ENCODE measurements at places on chromosomes 13 and 19. TPM values are rescaled to one million over a fixed set of nuclear protein-coding genes. Genes with fewer than 3 reads are reported as not detected.

- DNase-seq, result peak; percentile 45
Measured at GRCh38 chr13:110714797-110715394, 1.4 kb downstream of the ING1 start.

- DNase-seq, result no peak
Measured at GRCh38 chr13:39968646-39969475, 313.4 kb downstream of the COG6 start.

DNA sequence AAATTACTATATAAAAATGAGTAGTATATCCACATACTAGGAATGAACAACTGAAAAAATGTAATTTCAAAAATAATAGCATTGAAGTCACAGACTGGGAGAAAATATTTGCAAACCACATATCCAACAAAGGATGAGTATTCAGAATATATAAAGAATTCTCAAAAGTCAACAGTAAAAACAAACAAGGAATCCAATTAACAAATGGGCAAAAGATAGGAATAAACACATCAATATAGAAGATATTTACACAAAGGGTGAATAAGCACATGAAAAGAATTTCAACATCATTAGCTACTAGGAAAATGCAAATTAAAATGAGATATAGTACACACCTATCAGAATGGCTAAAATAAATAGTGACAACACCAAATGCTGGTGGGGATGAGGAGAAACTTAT, 37.0 kb downstream of the MYCBP2 start:
- DNase-seq, result no peak

DNA sequence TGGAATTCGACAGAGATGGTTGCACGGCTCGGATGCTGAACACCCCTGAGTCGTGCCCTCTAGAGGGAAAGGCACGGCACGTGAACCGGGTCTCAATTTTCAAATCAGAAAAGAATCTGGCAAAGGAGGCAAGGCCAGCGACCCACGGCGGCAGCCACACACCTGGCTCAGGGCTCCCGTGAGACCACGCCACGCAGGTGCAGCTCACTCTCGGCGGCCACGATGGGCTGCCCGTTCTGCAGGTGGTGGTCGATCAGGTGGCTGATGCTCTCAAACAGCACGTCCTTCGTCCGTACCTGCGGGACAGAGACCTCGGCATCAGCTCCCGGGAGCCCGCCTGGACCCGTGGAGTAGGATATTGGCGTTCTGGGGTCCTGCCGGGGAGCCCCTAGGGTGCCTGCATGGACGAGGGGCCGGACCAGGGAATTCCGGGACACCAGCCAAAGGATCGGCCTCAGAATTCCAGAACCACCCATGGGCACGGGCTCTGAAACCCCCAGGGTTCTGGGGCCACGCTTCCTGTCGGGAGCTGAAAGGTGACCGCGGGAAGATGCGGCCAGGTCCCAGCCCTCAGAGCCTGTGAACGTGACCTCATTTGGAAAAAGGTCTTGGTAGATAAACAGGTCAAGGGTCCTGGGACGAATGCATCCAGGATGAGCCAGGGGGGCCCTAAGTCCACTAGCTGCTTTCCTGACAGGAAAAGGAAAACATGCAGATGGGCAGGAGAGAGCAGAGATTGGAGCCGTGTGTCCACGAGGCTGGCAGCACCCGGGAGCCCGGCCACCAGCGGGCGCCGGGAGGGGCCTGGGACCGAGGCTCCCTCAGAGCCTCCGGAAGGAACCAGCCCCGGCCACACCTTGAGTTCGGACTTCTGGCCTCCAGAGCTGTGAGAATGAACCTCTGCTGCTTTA, 10.1 kb upstream of the C2CD4C start:
- DNase-seq, result peak; percentile 45

- no peak for DNase-seq
Measured at GRCh38 chr19:48493718-48494401, 17.8 kb downstream of the LMTK3 start.

The NCCRP1 gene
- polyA plus RNA-seq, result not detected

DNA sequence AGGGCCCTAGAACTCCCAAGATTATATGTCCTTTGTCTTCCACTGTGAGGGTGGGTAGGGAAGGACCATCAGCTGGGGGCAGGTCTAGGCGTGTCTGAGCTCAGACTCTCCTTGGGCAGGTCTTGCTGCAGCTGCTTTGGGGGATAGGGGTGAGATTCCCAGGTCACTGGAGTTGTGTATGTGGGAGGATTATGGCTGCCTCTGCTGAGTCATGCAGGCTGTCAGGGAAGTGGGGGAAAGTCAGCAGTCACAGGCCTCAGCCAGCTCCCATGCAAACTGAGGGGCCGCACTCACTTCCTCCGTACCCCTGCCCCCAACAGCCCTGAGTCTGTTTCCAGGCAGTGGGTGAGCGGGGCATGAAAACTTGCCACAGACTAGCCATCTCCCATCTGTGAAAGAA, 600.8 kb downstream of the DIAPH3 start:
- no peak for DNase-seq

- no peak for DNase-seq
Measured at GRCh38 chr19:791567-792305, 5.5 kb upstream of the PTBP1 start.

The FXYD7 gene
- polyA plus RNA-seq, result 3.7 TPM

DNA sequence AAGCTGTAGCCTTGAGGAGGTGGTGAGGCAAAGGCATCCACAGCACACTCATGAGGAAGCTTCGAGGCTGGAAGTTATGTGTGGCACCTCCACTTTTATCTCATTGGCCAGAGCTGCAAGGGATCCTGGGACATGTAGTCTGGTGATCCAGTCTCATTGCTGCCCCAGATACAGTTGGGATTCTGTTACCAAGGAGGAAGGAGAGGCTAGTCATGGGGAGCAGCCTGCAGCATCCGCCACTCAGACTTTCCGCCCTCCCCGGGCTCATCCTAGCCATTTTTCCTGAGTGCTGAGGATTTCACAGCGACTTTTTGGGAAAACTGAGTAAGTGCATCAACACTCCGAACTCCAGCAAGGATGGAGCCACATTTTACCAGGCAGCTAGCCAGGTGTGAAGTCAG, 74.4 kb downstream of the DPF1 start:
- DNase-seq, result no peak

DNA sequence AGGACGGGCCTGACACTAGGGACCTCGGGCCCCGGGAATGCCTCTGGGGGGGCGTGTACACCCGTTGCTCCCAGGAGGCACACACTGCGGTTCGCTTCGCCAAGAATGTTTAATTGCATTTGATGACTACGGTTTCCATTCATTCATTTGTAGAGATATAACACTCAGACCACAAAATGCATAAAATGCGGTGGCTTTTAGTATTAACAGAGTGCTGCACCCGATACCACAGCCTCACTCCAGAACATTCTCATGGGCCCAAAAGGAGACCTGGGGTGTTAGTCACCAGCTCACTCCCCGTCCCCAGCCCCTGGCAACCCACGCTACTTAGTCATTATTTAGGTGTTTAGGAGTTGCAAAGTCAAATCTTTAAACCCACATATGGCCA, 21.8 kb downstream of the HCN2 start:
- DNase-seq, result no peak

DNA sequence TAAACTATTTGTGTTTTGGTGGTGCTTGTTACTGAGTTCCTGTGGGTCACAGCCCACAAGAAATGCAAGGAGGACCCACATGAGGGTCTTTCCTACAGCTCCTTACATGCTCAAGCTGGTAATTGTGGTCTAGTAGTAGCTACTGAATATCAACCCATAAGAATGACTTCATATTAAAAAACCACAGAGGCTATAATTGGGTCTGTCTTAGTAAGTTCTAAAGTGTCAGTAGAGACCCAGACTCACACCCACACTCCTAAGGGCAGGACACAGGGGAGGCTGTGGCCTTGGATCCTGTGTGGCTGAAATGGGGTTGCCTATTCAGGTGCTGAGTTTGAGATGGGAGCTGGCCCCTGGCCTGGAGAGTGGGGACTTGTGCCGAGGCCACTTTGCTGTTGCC, 19.6 kb downstream of the TFDP1 start:
- DNase-seq, result no peak

GRCh38 chr19:56603829-56604228, 8.7 kb downstream of the ZNF71 start:
- no peak for DNase-seq

The LENG9 gene
- 0.22 TPM for polyA plus RNA-seq

The ZSCAN5C gene
- polyA plus RNA-seq, result not detected

DNA sequence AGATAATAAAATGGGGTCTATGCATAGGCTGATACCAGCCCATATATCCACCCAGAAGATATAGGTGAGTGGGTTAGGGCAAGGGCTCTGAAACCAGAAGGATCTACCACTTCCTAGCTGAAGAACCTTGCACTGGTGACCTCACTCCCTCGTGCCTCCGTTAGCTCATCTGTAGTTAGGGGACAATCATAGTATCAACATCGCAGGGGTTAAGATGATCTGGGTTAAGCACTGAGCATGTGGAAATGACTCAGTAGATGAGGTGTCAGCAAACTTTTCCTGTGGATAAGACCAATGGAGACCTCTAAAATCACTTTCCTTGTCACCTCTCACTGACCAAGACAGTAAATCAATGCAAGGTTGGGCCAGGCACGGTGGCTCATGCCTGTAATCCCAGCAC, 30.5 kb downstream of the TNFSF14 start:
- DNase-seq, result no peak

- DNase-seq, result no peak
Measured at GRCh38 chr19:44718441-44719261, 19.7 kb downstream of the CEACAM16 start.
